Effector memory CD8-positive, alpha-beta T cell (primary cell): ENCODE measurements at places on chromosomes 3 and 15.
A peak's percentile ranks its signal among the peaks of the same experiment; 100 is the strongest.

- DNase-seq, result no peak
Measured at GRCh38 chr3:152267831-152268554, 736 bp upstream of the MBNL1 start.

- DNase-seq, result no peak
Measured at GRCh38 chr3:127256733-127257271, 31.0 kb downstream of the PRR20G start.

DNA sequence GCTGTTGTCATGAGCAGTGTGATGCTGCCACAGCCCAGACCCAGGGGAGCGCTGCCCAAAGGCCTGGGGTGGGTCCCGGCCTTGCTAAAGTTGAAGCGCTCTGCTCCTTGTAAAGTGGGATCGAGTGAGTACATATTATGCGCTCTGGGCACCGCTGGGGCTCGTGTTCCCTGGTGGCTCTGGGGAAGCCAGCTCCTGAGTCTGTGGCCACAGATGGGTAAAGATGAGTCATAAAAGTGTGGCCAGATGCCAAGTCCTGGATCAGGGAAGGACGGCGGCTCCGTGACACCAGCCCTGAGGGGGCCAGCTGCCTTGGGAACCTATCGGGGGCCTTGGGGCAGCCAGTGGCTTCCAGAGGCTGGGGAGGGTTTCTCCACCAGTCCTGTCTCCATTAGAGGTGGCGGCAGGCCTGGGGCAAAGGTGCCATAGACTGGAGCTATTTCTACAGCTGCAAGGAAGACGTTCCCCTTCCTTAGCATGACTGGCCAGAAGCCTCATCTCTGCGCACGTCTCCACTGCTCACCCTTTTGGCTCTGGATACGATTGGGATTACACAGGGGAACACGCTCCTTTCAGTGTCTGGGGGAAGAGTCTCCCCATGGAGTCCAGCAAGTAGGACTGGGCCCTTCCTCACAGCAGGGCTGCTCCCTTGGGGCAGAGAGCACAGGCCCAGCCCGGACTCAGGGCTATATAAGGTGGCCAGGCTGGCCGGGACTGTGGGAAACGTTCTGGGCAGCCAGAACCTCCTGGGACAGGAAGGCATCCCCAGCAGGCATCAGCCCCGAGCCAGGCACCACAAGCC is 1.2 kb upstream of the ITIH4 start:
- no peak for DNase-seq

DNA sequence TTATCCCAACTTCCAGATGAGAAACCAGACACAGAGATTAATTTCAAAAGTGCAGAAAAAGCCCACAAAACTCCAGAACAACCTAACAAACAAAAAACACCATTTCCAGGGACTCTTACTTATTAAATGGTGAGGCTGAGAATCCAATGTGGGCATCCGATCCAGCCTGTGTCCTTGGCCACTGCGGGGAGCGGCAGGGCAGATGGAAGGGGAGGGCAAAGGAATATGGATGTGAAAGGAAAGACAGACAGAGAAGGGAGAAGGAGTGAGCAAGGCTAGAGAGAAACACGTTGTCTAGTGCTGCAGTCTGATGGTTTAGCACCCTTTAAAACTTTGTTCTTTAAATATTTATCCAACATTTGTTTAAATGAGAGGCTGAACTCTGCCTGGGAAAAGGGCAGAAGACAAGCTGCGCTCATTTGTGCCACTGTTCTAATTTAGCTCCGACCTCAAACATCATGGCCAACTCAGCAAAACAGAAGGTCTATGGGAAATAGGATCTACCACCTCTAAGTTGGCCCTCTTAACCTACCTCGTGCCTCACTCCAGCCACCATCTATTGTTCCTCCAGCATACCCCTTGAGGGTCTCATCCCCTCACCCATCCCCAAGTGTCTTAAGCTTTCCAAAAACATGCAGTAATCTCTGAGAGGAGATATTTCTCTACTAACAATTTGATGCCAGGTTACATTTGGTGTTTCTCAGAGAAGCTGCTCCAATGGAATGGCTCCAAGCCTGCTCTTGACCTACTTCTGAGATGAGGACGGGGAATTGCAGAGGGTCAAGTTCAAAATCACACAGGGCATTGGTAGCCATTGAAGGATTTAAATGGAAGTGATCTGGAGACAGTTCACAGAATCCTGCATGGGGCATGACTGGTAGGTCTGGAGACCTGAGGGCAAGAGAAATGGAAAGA is 77.4 kb downstream of the CD47 start:
- no peak for DNase-seq

DNA sequence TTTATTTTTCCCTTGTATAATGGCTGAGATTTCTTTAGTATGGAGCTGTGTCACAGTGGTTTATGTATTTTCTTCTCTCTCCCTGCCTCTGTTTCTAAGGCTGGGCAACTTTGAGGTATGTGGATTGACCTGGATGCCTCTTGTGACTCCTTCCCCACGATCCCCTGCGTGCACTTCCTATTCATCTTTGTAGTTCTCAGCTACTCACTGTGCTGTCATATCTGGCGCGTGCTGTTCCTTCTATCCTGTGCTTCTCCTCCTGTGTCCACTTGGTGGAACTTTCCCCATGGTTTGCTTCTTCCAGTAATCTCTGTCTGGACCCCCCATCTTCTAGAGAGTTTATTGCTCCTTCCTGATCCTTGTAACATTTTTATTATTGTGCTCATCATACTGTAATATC is 97.3 kb downstream of the AKAP13 start:
- no peak for DNase-seq

- no peak for DNase-seq
Measured at GRCh38 chr3:197424266-197424665, 125.9 kb upstream of the DLG1 start.

- DNase-seq, result no peak
Measured at GRCh38 chr3:41106691-41107090, 92.6 kb upstream of the CTNNB1 start.

DNA sequence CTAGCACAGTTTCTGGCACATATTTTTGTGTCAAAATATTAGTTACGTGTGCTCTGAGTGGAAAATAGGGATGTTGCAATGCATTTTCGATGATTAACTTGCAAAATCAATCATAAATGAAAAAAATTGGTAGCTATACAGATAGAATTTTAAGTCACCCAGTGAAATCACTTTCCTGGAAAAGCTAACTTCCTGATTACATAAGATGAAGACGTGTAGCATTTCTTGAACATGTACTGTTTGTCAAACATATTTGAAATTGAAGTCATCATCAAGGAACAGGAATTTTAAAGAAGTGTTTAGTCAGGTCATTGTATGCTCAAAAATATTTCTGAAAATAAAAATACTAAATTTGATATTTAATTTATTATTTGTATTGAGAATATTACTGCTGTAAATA is 977.7 kb downstream of the PLOD2 start:
- no peak for DNase-seq

- DNase-seq, result no peak
Measured at GRCh38 chr3:17411157-17411877, 331.1 kb downstream of the TBC1D5 start.

GRCh38 chr3:72177075-72178050 is 392.4 kb upstream of the PROK2 start:
- DNase-seq, result no peak

DNA sequence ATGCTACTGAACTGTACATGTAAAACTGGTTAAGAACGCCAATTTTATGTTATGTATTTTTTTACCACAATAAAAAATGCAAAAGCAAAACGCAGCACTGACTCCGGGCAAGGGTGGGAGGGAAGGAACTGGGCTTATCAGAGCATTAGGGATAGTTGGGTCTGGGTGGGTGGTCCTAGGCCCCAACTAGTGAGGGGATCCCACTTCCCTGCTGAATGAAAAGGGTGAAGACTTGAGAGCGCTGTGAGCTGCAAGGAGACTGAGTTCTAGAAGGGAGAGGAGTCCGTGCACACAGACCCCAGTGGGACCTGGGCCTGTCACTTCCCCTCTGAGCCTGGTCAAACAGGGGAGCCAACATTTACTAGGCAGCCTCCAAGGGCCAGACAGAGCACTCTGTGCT is 98.6 kb downstream of the TPRA1 start:
- no peak for DNase-seq

GRCh38 chr3:8524249-8524648 is 22.6 kb downstream of the LMCD1 start:
- DNase-seq, result no peak

GRCh38 chr15:23647421-23648370 is at the start of gene MAGEL2:
TSS of gene MAGEL2 (minus strand) at chr15:23647867. CDS start at chr15:23647742, 125 bp downstream.
- no peak for DNase-seq

DNA sequence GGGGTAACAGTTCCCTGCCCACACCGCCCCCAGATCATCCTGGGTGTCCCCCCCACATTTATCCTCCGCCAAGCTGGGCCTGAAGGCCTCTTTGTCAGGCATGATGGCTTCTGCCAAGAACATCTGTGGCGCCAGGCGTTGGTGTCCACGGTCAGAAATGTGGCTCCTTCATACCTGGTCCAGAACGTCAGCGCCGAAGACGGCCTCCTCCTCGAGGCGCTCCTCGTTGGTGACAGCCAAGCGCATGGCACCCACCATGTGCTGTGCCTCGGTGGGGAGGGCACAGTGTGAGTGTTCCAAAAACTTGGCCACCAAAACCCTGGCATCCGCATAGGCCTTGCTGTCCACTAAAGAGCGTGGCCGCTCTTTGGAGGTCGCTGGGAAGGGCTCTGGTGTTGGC is 146.5 kb downstream of the NSMCE3 start:
- DNase-seq, result no peak

GRCh38 chr3:107816107-107816506 is 274.7 kb downstream of the CD47 start:
- no peak for DNase-seq

DNA sequence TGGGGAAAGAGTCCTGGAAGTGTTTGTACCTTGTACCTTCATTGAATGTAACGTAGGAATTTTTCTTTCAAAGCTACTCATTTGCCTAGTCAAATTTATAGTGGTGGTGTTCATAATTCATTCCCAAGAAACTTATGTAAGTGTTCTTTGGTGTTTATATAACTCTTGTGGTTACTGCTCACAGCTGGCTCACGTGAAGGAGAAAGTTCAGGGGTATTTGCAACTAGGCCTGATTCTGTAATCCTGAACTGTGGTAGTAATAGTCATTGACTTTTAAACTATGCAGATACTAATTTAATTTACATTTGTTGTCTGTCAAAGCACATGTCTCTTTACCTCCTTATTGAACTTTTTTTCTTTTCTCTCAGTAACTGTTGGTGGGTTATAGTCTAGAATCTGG is 50.5 kb upstream of the TEX264 start:
- no peak for DNase-seq

- no peak for DNase-seq
Measured at GRCh38 chr3:108599677-108600409, 10.3 kb downstream of the DZIP3 start.

DNA sequence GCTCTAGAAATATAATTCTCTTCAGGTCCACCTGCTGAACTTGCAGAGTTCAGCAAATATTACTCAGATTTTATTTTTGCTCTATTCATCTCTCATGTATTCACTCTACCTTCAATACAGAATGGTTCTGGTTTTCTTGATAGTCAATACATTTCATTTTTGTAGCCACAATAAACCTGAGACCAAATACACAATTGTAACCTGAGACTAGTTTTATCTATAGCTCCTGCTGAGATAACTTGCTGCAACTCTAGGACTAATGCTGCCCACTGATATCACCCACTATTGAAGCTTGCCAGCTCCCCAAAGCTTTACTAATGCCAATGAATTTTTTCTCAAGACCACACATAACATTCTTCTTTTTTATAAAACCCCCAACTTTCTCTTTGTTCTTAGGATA is 229.3 kb downstream of the NSUN3 start:
- no peak for DNase-seq

GRCh38 chr15:42010434-42010833 is 10.4 kb downstream of the PLA2G4E start:
- DNase-seq, result no peak

- DNase-seq, result no peak
Measured at GRCh38 chr15:98062869-98063268, 102.4 kb downstream of the ARRDC4 start.

DNA sequence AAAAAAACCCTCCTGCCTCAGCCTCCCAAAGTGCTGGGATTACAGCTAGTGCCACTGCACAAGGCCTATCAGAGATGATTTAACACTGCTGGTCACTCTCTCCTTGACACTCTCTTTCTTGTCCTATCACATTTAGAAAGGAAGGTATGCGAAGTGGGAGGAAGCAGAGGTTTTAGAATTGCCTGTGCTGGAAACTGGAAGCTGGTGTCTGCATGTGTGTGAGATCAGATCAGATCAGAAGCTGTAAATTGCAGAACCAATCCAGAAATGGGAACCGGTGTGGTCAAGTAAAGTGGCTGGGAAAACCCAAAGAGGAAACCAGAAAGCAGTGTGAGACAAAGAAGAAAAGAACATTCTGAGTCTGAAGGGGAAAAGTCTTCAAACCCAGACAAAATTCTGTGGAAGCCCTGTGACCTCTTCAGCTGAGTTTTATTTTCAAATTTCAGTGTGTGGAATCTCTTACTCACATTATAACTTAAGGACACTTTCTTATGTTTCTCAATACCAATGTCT is 2.8 kb downstream of the EFHB start:
- no peak for DNase-seq

DNA sequence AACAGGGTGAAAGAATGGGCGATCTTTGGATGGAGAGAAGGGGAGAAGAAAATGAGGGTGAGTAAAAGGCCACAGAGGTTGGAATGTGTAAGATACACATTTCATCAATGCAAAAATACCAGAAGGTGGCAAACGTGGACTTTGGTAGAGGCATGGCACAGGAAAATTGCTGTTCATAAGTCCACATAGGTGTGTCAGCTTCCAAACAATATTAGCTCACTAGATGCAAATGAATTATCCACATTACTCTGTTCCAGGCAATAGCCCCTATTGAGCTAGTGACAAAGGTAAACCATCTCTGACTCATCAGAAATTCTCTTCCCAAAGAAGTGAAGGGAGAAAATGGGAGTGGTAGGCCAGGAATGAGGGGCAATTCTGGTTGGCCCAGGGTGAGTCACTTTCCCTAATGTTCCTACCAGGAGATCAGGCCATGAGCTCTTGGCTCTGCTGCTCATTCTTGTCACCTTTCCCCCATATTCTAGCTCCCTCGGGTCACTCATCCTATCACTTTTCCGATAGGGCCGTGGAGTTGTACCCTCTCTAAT is 19.9 kb downstream of the ACKR2 start:
- DNase-seq, result no peak

- DNase-seq, result no peak
Measured at GRCh38 chr3:27714692-27715453, 7.2 kb downstream of the EOMES start.

- no peak for DNase-seq
Measured at GRCh38 chr3:12352253-12352652, 63.4 kb downstream of the PPARG start.

GRCh38 chr3:187456250-187456649 is 88.1 kb downstream of the RTP4 start:
- no peak for DNase-seq

- DNase-seq, result peak; percentile 79
Measured at GRCh38 chr15:64905119-64905831, 6.4 kb upstream of the ANKDD1A start.

GRCh38 chr3:25469558-25469957 is 41.5 kb downstream of the RARB start:
- DNase-seq, result no peak

- no peak for DNase-seq
Measured at GRCh38 chr15:61768131-61768530, 292.1 kb downstream of the VPS13C start.

GRCh38 chr3:58668247-58668646 is 1.7 kb upstream of the FAM3D start:
- DNase-seq, result no peak
